Naive B cell (primary cell): ENCODE measurements at places on chromosomes 2 and 18. TPM values are rescaled to one million over a fixed set of nuclear protein-coding genes. Genes with fewer than 3 reads are reported as not detected.

The BARD1 gene
- 24.9 TPM for polyA plus RNA-seq

The TSPYL6 gene
- not detected for polyA plus RNA-seq

GRCh38 chr2:197131558-197131855 lies 179.1 kb downstream of the ANKRD44 start:
- no peaks in the 10 kb centered on the region for H3K27me3 ChIP-seq
- peaks cover 43% of the 10 kb centered on the region for H3K36me3 ChIP-seq
- DNase-seq = peak; percentile 60
- peak overlapping the region; percentile 75 for H3K4me3 ChIP-seq
- peaks cover 86% of the 10 kb centered on the region for H3K4me1 ChIP-seq

GRCh38 chr18:22275706-22276333 lies 106.4 kb downstream of the GATA6 start:
- no peak overlapping the region for H3K27ac ChIP-seq
- DNase-seq = no peak
- H3K27me3 ChIP-seq = peaks cover 12% of the 10 kb centered on the region
- H3K4me1 ChIP-seq = no peaks in the 10 kb centered on the region

The HOXD10 gene
- polyA plus RNA-seq = not detected

GRCh38 chr2:234930397-234930796 lies 21.4 kb upstream of the SH3BP4 start:
- H3K27me3 ChIP-seq = peaks cover 12% of the 10 kb centered on the region
- no peak for DNase-seq
- no peak overlapping the region for H3K4me3 ChIP-seq
- no peaks in the 10 kb centered on the region for H3K36me3 ChIP-seq
- H3K27ac ChIP-seq = no peak overlapping the region

DNA sequence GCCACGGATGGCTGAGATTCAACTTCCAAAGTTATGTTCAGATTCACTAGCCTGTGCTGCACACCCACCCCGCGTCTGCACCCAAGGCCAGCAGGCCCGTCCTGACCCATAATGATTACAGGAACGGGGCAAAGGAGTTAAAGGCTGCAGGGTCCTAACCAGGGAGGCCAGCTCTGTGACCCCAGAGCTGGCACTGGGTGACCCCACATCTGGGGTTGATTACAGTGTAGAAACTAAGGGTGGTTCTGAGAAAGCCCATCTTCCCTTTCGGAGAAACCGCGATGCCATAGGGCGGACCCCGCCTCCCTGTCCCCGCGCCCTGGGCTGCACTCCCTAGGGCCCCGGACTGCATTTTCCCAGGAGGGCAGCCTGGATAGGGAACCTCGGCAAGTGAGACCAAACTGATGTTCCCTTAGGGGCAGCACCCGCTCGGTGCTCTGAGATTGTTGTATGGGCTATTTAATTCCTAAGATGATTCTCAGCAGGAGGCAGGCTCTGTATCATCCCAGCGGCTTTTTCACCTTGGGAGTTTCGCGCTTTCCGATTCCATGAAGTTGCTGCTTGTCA lies 2.2 kb upstream of the GPR148 start:
- peaks cover 3% of the 10 kb centered on the region for H3K4me1 ChIP-seq
- H3K36me3 ChIP-seq = peaks cover 6% of the 10 kb centered on the region
- peak overlapping the region; percentile 71 for H3K4me3 ChIP-seq
- no peak overlapping the region for H3K27ac ChIP-seq
- peaks cover 29% of the 10 kb centered on the region for H3K27me3 ChIP-seq
- DNase-seq = no peak

- peaks cover 23% of the 10 kb centered on the region for H3K4me1 ChIP-seq
- no peak for DNase-seq
- no peak overlapping the region for H3K27ac ChIP-seq
- H3K4me3 ChIP-seq = no peak overlapping the region
- H3K27me3 ChIP-seq = no peaks in the 10 kb centered on the region
These were observed 7.8 kb downstream of the AFG3L2 start for GRCh38 chr18:12369211-12369610.

DNA sequence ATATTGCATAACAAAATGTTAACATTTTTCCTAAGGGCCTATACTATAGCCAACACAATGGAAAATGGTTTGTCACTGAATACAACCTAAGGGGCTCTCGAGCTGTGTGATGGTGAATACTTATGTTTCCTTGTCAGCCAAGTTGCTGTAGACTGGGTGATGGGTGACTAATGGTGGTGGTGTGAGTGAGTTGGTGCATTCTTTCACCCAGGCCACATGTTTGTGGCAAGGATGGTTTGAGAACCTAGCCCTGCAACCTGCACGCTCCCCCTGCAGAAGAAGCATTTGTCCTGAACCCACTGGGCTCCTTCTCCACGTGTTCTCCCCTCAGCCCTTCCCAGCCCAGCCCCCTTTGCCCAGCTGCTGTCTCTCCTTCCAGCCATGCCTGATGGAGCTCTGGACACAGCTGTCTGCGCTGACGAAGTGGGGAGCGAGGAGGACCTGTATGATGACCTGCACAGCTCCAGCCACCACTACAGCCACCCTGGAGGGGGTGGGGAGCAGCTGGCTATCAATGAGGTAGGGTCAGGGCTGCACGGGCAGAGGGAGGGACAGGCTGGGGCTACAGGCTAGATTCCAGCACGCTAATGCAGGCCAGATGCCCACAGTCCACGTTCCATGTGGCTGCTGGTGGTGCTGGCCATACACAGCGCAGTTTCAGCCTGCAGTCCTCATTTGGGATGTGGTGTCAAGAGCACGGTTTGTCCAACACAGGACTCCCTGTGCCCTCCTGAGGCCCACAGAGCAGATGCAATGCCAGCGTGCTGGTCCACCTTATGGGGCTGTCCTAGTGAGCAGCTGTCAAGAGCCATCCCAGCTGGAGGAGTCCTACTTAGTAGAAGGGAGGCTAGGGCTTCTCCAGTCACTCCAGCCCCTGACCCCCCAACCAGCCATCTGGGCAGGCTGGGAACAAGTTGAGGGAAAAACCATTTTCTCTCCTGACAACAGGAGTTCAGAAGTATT lies 65.4 kb downstream of the FAM168B start:
- H3K27ac ChIP-seq = no peak overlapping the region
- H3K27me3 ChIP-seq = peaks cover 33% of the 10 kb centered on the region
- no peak overlapping the region for H3K4me3 ChIP-seq
- H3K4me1 ChIP-seq = no peaks in the 10 kb centered on the region
- H3K36me3 ChIP-seq = no peaks in the 10 kb centered on the region

The LIMS3 gene
- not detected for polyA plus RNA-seq

- H3K4me3 ChIP-seq = no peak overlapping the region
- no peaks in the 10 kb centered on the region for H3K4me1 ChIP-seq
- H3K27ac ChIP-seq = no peak overlapping the region
- peaks cover 8% of the 10 kb centered on the region for H3K36me3 ChIP-seq
These were observed 86.8 kb upstream of the SP3 start for GRCh38 chr2:174051741-174052583.

DNA sequence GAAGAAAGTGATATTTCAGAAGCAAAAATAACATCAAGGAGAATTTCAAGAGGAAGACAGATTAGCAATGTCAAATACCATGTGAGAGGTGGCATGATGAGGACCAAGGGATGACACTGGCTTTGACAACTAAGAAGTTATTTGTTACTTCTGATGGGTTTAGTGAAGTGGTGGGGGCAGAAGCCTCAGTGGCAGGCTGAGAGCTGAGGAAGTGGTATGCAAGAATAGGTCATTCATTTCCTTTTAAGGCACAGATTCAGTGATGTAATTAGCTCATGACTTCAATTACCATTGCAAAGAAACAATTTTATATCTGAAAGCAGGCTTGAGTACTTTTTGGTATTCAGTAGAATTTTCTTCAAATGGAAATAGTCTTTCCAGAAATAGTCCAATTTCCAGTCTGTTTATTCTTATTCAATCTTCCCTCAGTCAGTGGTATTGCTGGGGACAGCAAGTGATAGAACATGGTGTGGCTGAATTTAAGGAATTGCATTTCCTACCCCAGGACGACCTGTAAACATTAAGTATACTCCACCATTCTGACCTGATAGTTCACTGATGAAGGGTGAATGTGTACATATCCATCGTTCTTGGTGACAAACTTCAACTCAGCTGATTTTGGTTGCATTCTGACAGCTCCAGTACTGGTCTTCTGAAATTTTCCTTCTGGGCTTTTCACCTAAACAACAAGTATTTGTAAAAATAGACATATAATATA lies 28.2 kb downstream of the GEMIN6 start:
- no peaks in the 10 kb centered on the region for H3K4me1 ChIP-seq
- H3K4me3 ChIP-seq = no peak overlapping the region
- no peak overlapping the region for H3K27ac ChIP-seq
- peak; percentile 39 for DNase-seq
- H3K27me3 ChIP-seq = no peaks in the 10 kb centered on the region

The LDLRAD4 gene
- 8.3 TPM for polyA plus RNA-seq

The CHRNG gene
- not detected for polyA plus RNA-seq

The LYG1 gene
- polyA plus RNA-seq = not detected

DNA sequence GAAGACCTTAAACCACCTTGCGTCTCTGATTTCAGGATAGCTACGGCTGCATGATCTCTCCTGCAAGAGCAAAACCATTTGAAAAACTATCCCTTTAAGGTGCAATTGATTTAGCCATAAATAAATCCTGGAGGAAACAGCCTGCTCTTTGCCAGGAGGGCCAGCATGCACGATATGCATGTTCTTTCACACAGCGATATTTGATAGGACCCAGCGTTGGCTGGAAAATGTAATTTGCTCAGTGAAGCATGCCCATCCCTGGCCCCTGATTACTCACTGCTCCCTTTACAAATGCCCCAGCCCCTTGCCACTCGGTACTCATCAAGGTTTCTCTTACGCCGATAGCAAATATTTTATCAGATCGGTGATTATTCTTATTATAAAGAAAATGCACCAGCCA lies 315.4 kb downstream of the CDH2 start:
- no peaks in the 10 kb centered on the region for H3K4me1 ChIP-seq
- no peak overlapping the region for H3K4me3 ChIP-seq
- no peak for DNase-seq
- H3K36me3 ChIP-seq = no peaks in the 10 kb centered on the region
- H3K27me3 ChIP-seq = no peaks in the 10 kb centered on the region
- no peak overlapping the region for H3K27ac ChIP-seq

DNA sequence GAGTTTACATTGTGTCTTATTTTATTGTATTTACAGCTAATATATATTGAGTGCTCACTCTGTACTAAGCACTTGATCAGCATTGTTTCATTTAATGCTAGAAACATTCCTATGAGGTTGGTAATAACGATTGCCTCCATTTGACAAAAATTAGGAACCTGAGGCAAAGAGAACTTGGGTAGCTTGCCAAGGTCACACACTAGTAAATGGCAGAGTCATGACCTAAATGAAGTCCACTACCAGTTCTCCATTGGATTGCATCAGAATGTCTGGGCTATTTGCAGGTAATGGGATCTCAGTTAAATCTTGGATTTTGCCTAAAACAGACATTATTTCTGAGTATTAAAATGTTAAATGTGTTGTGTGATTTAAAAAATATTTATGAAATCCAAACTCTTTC lies 65.8 kb upstream of the CRIM1 start:
- no peaks in the 10 kb centered on the region for H3K36me3 ChIP-seq
- no peaks in the 10 kb centered on the region for H3K4me1 ChIP-seq
- no peak for DNase-seq
- H3K27me3 ChIP-seq = peaks cover 8% of the 10 kb centered on the region
- H3K27ac ChIP-seq = no peak overlapping the region
- no peak overlapping the region for H3K4me3 ChIP-seq
